ENCODE measurements at places on chromosomes 3 and 15. TPM values are rescaled to one million over a fixed set of nuclear protein-coding genes. Genes with fewer than 3 reads are reported as not detected.

Gene USP50
- not detected for total RNA-seq

Gene KCNAB1
- total RNA-seq: 3.9 TPM

- no peak for DNase-seq
Measured at GRCh38 chr3:143445118-143445517, 325.5 kb downstream of the CHST2 start.

DNA sequence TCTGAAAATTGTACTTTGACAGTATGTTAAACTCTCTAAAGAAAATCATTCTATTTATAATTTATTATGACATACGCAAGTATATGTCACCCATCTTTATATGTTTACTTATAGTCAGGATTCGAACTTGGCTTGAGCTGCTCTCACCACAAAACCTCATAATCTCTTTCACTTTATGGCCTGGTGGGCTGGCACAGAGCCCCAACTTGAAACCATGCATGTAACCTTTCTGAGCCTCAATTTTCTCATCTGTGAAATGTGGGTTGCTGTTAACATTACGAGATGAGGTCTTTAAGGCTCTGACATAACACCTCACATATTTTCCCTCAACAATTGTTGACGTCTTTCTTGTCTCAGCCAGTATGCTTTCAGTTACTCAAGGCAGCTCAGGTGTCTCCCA is 69.4 kb upstream of the PFN2 start:
- DNase-seq: no peak

GRCh38 chr3:196096382-196096953 is 14.6 kb upstream of the TFRC start:
- DNase-seq: no peak

GRCh38 chr3:81040107-81040506 is 721.3 kb downstream of the GBE1 start:
- no peak for DNase-seq

DNA sequence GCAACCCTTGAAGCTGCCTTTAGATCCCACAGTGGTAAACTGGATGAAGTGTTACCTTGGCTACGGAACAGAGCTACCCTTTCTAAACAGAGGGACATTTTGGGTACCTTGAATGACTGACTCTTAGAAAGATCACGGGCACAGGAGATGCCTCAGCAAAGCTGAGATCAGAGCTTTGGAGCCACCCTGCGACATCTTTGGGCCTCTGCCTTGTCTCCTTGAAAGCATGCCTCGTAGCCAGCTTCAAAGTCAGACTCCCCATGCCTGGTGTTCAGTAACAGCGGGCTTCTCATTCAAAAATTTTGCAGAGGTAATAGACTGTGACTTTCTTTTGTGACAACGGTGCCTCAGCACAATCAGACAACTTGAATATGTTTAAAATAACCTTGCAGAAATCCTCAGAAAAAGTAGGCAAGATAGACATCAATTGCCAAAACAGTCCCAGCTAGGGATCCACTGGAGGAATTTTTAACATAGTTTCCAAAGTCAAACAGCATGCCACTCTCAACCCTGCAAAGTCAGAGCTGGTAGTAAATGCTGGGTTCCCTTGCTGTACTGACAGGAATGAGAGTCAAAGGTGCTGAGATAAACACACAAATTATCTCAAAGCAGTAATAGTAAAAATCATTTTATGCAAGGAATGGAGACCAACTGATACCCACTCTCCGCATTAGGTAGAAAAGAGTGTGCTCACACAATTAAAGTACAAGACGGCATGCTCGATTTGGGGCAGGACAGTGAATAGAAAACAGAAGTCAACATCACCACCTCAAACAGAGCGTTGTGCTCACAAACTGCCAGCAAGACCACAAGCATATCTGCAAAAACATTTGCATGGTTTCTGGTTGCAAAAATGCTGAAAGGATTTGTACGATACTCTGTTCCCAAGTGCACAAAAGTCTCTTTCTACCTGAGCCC is 82.1 kb downstream of the MYO1E start:
- DNase-seq: no peak

Gene SH2D7
- not detected for total RNA-seq
